ENCODE measurements at places on chromosomes 11 and 22. TPM values are rescaled to one million over a fixed set of nuclear protein-coding genes. Genes with fewer than 3 reads are reported as not detected.

DNA sequence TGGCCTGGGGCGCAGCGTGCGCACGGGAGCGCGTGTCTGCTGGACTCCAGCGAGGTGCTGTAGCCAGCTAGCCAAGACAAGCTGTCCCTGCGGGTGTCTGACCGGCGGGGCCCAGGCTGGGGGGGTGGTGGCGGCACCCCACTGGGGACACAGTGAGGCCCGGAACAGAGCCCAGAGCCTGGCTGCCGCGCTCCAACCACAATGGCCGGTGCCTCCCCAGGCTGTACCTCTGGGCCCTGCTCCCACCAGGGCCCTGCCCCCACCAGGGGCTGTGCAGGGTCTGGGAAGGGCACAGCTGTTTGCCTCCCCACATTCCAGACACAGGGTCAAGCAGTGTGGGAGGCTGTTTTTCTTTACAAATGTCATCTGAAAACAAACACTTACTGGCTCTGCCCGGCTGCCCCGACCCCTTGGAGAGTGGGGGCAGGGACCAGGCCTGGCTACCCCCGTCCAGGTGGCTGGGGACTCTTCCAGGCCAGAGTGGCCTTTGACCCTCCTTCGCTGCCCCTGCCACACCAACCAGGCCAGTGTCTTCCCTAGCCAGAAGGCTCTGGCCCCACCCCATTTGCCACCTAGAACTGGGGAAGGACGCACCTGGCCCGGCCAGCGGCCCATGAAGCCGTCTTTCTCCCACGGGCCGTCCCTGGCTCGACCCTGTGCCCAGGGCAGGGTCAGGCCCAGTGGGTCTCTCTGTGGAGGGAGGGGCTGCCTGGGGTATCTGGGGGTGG lies 14.6 kb downstream of the H19 start:
- H3K27ac ChIP-seq, result no peak overlapping the region
- H3K4me1 ChIP-seq, result no peaks in the 10 kb centered on the region
- no peak for DNase-seq
- H3K4me3 ChIP-seq, result no peak overlapping the region
- H3K27me3 ChIP-seq, result no peaks in the 10 kb centered on the region
- no peaks in the 10 kb centered on the region for H3K36me3 ChIP-seq

DNA sequence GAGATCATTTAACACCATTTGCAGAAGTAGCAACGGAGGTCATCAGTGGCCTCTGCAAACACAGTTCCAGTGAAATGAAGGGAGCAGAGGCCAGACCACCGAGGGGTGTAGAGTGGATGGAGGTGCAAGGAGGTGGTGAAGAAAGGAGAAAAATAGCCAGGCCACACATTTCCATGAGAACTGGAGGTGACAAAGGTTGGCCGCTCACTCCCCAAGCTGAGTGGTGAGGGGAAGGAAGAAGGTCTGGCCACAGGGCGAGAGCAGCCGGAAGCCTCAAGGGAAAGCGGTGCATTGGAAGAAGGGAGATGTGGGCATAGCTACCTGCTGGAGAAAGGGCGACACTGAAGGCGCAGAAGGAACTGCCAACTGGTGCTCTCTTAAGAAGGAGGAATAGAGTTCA lies 20.1 kb upstream of the TMPRSS4 start:
- H3K27ac ChIP-seq, result no peak overlapping the region
- no peaks in the 10 kb centered on the region for H3K36me3 ChIP-seq
- H3K4me3 ChIP-seq, result no peak overlapping the region
- DNase-seq, result no peak
- no peaks in the 10 kb centered on the region for H3K27me3 ChIP-seq

DNA sequence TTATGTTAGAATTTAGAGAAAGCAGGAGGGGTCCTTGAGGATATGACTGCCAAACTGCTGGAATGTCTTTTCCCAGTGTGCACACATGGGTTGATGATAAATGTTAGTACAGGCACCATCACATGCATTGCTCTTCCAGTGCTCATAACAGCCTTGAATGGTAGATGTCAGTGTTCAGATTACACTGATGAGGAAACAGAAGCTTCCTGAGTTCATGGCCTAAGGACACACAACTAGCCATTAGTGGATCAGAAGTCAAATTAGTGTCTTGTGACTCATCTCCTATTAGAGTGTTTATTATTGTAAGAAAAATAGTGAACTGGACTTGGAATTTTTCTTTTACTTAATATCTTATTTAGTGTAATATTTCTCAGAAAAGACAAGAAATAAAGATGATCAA lies 241.5 kb downstream of the DDX10 start:
- no peaks in the 10 kb centered on the region for H3K4me1 ChIP-seq
- no peak for DNase-seq
- no peak overlapping the region for H3K27ac ChIP-seq
- H3K27me3 ChIP-seq, result no peaks in the 10 kb centered on the region
- no peak overlapping the region for H3K4me3 ChIP-seq

- no peaks in the 10 kb centered on the region for H3K36me3 ChIP-seq
- H3K27me3 ChIP-seq, result no peaks in the 10 kb centered on the region
Measured at GRCh38 chr22:46171940-46172339, 21.6 kb downstream of the PPARA start.

DNA sequence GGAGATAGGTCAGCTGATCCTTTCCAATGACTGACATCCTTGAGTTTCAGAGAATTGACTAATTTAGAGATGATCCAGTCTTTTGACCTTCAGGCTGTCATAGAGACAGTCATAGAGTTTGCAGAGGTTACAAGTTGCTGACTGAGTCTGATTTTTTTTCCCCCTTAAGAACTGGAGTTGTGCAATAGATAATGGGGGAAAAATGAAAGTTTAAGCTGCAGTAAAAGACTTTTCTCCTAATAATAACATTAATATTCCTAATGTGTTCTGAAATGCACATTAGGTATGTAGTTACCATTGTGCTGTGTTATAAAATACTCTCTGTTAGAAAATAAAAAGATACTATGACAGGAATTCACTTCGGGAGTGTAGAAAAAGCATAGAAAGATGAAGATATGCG lies 876.9 kb upstream of the RAG2 start:
- H3K27me3 ChIP-seq, result no peaks in the 10 kb centered on the region
- no peak for DNase-seq
- H3K4me3 ChIP-seq, result no peak overlapping the region

DNA sequence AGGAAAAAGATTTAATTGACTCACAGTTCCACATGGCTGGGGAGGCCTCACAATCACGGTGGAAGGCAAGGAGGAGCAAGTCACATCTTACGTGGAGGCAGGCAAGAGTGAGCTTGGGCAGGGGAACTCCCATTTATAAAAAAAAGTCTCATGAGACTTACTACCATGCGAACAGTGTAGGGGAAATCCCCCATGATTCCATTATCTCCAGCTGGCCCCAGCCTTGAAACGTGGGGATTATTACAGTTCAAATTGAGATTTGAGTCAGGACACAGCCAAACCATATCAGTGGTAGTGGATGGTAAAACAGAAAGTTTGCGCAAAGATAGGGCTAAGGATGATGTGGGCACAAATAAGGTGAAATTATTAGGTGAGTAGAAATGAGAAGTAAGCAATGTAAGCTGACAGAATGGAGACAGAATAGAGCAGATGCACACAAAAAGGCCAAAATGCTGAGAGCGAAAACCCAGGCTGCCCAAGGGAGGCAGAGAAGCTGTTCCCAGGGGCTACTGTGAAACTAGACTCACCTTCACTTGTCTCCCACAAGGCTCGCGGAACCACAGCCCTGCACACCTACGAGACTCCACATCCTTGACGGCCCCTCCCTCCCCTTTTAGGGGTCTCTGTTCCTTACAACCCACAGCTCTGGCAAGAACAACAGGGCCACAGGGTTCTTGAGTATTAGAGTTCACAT lies 377.6 kb downstream of the CADM1 start:
- H3K4me1 ChIP-seq, result no peaks in the 10 kb centered on the region
- no peak overlapping the region for H3K4me3 ChIP-seq
- H3K27me3 ChIP-seq, result no peaks in the 10 kb centered on the region
- no peak overlapping the region for H3K27ac ChIP-seq

The PIK3IP1 gene
- total RNA-seq, result 1,072 TPM

GRCh38 chr22:20258584-20259326 lies 9.4 kb downstream of the RTN4R start:
- H3K27ac ChIP-seq, result no peak overlapping the region
- no peaks in the 10 kb centered on the region for H3K36me3 ChIP-seq
- no peaks in the 10 kb centered on the region for H3K27me3 ChIP-seq
- H3K4me1 ChIP-seq, result no peaks in the 10 kb centered on the region
- H3K4me3 ChIP-seq, result no peak overlapping the region
- DNase-seq, result peak; percentile 50

DNA sequence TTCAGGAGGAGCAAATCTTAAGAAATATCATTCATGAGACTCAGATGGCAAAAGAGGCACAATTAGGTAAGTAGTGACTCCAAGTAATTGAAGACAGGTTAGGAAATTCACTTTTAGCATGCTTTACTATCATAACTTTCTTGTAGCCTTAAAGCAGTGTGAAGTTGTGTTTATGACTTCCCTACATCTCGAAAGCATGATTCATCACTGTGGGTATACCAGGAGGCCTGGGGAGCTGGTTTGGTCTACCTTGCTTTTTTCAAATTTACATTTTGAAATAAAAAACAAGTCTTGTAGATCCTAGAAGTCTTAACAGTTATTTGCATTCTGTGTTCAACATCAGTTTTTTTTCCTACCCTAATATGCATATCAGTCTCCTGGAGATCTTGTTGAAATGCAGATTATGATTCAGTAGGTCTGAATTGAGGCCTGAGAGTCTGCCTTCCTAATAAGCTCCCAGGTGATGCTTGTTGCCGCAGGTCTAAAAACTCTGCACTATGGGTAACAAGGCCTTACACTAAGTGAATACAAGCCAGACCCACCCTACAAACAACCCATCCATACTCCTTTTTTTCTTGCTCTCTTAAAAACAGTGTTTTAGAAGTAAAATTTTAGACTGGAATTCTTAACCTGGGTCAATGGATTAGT lies 41.4 kb downstream of the TTC17 start:
- H3K27ac ChIP-seq, result no peak overlapping the region
- no peaks in the 10 kb centered on the region for H3K27me3 ChIP-seq
- no peaks in the 10 kb centered on the region for H3K4me1 ChIP-seq
- DNase-seq, result no peak

- H3K27me3 ChIP-seq, result no peaks in the 10 kb centered on the region
- H3K36me3 ChIP-seq, result no peaks in the 10 kb centered on the region
- H3K4me3 ChIP-seq, result no peak overlapping the region
Measured at GRCh38 chr11:132595711-132596134, 936.6 kb downstream of the OPCML start.

DNA sequence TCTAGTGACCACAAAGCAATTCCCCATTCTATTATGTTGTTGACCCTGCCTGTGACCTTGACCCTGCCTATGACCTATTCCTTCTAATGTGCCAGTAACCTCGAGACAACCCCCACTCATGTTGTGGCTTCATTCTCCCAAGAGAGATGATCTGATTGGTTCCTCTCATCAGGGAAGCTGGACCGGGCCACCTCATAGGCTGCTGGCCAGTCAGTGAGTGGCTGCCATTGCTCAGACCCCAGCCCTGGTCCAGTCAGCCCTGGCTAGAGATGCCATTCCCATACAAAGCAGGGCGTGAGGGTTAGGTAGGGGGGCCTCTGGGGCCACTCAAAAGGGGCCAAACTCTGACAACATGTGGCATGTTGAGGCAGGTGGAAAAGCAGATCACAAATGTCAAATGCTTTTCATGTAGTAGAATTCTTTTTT lies 11.9 kb downstream of the SLC29A2 start:
- peaks cover 8% of the 10 kb centered on the region for H3K36me3 ChIP-seq
- H3K27me3 ChIP-seq, result no peaks in the 10 kb centered on the region
- no peak overlapping the region for H3K27ac ChIP-seq
- no peak for DNase-seq
- no peak overlapping the region for H3K4me3 ChIP-seq

The TYMP gene
- 9.9 TPM for total RNA-seq

DNA sequence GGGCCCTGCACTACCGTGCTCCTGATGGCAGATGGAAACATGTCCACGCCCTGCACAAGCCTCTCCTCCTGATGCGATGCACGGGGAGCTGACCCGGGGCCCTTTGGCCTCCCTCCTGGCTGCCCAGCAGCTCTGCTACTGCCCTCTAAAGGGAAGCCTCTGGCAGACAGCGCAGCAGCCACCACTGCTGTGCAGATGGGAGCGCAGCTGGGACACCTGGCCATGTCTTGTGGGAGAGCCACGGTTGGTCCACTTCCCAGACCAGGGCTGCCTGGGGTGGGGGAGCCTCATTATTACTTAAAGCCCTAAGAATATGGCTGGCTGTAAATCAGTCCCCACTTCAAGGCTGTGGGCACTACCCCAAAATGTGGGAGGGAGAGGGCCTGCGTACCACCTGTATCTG lies 38.3 kb downstream of the TBX1 start:
- H3K27me3 ChIP-seq, result no peaks in the 10 kb centered on the region
- no peak for DNase-seq
- H3K4me1 ChIP-seq, result no peaks in the 10 kb centered on the region
- H3K36me3 ChIP-seq, result peaks cover 19% of the 10 kb centered on the region
- no peak overlapping the region for H3K4me3 ChIP-seq

The LUZP2 gene
- not detected for total RNA-seq

DNA sequence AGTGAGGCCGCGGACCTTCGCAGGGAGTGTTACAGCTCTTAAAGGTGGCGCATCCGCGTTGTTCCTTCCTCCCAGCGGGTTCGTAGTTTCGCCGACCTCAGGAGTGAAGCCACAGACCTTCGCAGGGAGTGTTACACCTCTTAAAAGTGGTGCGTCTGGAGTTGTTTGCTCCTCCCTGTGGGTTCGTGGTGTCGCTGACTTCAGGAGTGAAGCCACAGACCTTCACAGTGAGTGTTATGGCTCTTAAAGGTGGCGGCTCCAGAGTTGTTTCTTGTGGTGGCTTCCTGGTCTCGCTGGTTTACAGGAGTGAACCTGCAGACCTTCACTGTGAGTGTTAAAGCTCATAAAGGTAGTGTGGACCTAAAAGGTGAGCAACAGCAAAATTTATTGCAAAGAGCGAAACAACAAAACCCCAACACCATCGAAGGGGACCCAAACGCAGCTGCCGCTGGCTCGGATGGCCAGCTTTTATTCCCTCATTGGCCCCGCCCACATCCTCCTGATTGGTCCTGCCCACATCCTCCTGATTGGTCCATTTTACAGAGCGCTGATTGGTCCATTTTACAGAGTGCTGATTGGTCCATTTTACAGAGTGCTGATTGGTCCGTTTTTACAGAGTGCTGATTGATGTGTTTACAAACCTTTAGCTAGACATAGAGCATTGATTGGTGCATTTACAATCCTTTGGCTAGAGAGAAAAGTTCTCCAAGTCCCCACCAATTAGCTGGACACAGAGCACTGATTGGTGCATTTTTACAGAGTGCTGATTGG lies 1.2 kb upstream of the TMEM45B start:
- no peaks in the 10 kb centered on the region for H3K36me3 ChIP-seq
- peak; percentile 62 for DNase-seq
- peak overlapping the region; percentile 40 for H3K27ac ChIP-seq
- peaks cover 9% of the 10 kb centered on the region for H3K27me3 ChIP-seq

DNA sequence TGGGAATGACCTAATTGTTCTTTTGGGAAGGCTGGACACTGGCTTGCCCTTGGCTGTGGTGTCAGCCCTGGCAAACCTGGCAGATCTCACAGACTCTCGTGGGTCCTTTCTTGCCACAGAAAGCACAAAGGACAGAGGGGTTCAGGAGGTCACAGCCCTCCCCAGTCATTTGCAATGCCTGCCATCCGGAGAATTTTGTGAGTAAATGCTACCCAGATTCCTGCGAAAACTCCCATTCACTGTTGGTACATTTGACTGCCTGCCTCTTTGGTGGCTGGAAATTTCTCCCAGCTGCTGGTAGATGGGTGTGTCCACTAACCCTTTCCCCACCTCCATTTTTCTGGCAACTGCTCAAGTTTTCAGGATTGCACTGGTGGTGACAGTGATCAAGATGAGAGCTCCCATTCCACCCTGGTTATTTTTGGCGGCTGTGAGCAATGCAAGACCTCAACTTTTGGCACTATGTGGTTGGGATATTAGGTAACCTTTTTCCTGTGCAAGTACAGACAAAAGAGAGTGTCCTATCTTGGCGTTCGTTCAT lies 155.7 kb downstream of the NAV2 start:
- H3K27me3 ChIP-seq, result no peaks in the 10 kb centered on the region
- DNase-seq, result no peak

Measured in CD4-positive, alpha-beta T cell (primary cell).